Lung microvascular endothelial cell (primary cell): ENCODE measurements at places on chromosomes 1 and 21.

- no peak for DNase-seq
Observed at GRCh38 chr1:187384504-187384903, 555.8 kb downstream of the PLA2G4A start.

DNA sequence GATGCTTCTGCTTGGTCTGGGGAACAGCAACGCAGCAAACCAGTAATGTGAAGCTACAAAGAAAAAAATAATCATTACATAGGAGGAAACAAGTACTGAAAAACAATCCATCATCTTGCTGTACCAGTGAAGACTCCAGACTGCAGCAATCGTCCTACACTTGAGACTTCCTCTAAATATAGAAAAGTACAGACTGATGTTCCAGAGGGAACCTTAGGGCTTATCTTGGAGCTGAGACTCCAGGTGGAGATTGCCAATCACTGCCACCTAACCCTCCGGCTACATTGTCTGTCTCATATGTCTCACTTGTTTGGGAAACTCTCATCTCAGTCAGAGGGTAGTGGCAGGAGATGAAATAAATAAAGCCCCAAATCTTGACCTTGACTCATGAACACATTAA, 9.4 kb upstream of the UHMK1 start:
- peak; percentile 48 for DNase-seq

- no peak for DNase-seq
Observed at GRCh38 chr1:151713044-151713443, 3.6 kb downstream of the CELF3 start.

DNA sequence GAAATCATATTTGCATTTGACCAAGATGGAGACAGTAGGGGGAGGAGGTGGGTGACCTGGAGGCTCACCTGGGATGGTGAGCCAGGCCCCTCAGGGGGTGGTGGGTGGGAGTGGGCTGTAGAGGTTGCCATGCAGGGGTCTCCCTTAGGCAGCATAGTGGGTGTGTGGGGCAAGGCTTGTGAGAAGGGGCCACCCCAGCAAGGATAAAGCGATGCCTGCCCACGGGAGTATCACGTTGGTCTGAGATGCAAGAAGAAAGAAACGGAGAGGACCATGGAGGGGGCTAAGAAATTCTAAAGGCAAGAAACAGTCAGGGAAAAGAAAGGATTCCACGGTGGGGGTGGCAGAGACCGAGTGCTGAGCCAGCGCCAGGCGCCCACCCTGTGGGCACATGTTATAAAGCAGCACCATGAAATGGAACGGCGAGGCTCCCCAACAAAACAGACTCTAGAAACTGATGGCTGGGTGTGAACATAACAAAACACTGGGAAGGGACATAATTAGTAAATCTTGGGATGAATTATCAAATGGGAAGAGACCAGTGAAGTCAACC, 11.7 kb upstream of the C2CD2 start:
- DNase-seq: no peak

GRCh38 chr1:39663559-39663958, 8.3 kb downstream of the NT5C1A start:
- no peak for DNase-seq
